Hematopoietic multipotent progenitor cell (in vitro differentiated cells): ENCODE measurements at places on chromosomes 6 and 20.

DNA sequence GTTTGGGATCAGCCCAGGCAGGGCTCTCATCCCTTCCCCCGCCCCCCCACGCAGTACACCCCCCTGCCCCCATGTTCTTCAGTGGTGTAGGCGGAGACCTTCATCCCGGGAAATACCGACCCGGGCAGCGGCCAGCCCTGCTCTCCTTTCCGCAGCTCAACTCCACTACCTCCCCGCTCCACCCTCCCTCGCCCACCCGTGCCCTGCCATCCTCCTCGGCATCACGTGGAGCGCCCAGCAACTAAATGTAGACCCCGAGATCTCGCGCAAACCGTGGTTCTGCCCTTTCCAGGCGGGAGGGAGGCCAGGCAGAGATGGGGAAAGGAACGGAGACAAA is 1932.2 kb upstream of the DEFB115 start:
- DNase-seq = no peak

GRCh38 chr6:3316818-3317217 is 58.1 kb downstream of the PSMG4 start:
- no peak for DNase-seq

GRCh38 chr6:136775548-136775947 is 16.7 kb downstream of the MAP3K5 start:
- no peak for DNase-seq

- no peak for DNase-seq
Measured at GRCh38 chr20:37741570-37741969, 47.7 kb downstream of the CTNNBL1 start.

- DNase-seq = no peak
Measured at GRCh38 chr6:79463621-79464050, 73.6 kb downstream of the LCA5 start.

DNA sequence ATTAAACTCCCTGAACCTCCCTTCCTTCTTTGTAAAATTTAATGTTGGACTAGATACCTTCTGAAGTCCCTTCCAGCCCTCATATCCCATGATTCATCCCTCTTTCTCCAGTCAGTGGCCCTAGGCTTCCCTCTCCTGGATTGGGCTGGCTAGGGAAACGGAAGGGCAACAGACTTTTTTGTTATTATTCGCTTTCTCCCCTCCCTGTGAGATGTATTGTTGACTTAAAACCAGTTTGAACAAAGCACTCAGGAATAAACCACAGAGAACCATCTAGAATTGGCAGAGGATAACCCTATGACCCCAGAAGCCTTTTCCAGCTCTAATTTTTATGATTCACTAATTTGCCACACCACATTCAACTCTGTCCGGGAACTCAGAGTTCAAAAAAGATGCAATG is 239.7 kb upstream of the SUPT3H start:
- DNase-seq = no peak

GRCh38 chr20:53238121-53238660 is 266.0 kb downstream of the TSHZ2 start:
- DNase-seq = no peak
